ENCODE measurements at places on chromosomes 5 and 9.

DNA sequence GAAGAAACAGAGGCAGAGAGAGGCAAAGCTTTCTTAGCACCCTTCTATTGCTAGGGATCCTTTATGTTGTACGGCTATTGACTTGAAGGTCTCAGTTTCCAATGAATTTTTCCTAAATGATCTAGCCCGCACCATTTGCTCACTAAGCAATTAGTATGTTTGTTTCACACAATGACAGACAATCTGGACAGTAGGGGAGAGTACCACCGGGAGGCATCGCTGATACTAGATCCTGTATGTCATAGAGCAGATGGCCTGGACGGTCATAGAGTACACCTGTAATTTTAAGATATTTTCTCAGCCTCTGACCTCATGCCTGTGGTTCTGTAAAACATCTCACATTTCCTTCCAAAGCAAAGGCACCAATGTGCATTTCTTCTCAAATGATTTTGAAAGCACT, 194.3 kb downstream of the TLE4 start:
- DNase-seq: no peak

DNA sequence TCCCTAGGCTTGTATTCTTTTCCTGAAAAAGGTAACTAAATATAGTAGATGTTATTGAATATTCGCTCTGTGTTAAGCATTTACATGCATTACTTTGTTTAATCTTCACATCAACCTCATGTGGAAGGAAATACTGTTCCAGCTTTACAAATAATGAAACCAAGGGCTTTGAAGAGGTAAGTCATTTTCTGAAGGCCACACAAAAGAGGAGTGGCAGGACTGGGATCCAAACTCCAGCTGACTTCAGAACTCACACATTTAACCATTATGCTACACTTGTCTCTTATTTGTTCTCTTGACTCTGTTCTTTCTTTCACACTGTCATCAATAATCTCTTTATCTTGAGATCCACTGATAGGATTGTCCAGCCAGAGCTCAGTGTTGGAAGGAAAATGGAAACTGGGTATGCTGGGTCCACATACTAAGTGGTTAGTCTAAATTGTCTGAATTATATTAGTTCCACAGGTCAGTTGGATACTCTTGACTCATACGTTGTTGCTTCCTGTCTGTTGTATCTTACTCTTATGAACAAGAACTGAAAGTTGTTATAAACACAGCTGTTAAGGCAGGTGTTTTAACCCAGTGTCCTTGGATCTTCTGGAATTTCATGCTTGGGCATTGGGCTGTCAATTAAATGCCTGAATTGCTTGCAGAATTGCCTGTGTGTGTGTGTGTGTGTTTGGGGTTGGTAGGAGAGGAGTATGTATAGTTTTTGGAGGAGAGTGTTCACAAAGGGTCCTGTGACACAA, 65.6 kb downstream of the TLE4 start:
- DNase-seq: no peak

DNA sequence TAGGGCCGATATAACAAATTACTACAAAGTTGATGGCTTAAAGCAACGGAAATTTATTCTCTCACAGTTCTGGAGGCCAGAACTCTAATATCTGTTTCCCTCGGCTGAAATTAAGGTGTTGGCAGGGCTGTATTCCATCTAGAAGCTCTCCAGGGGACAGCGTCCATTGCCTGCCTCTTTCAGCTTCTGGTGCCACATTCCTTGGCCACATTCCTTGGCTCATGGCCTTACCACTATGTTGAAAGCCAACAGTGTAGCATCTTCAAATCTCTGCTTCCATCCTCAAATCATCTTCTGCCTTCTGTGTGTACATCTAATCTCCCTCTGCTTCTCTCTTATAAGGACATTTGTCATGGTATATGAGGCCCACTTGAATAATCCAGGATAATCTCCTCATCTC, 17.2 kb downstream of the FGF10 start:
- no peak for DNase-seq

DNA sequence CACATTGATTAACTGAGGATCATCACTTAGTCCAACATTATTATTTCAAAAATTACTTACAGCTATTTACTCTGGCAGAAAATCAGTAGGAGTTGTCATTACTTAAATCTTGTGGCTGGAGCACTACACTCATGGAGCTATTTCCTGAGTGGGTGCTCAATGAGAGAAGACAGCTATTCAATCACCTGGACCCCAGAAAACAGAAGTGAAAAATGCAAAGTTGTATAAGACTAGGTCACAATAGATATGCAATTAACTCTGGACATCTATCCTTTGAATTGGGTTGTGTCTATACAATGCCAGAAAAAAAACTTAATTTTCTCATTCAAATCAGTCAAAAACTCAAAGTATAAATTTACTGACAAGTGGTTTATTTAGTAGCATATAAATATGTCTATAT, 340.9 kb downstream of the EFNA5 start:
- DNase-seq: no peak

GRCh38 chr5:53355316-53355715, 125.1 kb upstream of the FST start:
- no peak for DNase-seq

GRCh38 chr5:135833961-135834638, 363 bp upstream of the SLC25A48 start:
- DNase-seq: no peak

DNA sequence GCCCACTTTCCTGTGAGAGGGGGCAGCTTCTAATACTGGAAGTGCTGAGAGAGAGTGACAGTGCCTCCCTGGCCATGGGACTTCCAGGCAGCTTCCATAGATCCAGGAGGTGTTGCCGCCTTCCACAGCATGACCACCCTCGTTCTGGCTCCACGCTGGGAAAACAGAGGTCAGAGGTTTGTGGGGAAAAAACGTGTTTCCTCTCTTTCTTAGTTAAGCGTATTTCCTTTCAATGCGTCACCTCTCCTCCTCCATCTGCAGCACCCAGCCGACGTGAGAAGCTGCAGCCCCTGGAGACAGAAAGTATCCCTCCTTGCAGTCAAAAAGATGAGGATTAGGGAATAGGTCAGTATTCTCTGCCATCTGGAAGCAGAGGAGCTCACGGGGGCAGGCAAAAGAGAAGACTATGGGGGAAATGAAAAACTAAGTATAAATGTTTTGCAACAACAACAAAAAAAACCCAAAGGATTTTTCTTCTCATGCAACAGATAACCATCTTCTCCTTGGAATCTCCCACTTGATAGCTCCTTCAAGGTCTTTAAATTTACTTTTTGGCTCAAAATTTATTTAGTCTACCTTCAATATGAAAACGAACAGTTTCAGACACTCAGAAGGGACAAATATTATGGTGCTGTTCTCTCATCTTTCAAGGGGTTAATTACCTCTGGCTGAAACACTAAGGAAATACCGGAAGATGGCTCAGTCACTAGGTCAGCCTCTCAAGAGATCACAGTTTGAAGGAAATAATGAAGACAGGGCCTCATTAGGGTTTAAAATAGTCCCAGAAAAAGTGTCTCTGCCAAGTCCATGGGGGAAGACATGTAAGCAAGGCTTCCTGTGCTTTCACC, 38.0 kb downstream of the MTMR12 start:
- no peak for DNase-seq

DNA sequence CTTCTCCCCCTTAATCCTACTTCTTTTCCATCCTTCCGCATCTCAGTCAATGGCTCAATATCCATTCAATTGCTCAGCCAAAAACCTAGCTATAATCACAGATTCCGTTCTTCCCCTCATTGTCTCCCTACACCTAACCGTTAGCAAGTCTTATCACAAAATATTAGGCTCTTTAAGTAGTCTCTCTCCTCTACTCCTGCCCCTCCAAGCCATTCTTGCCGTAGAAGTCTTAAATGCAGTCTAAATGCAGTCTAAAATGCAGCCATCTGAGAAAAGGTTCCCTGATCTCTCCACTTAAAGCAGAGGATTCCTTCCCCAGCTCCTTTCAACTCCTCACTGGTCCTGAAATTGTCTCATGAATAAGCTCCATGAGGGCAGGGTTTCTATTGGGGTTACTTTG, 57.8 kb downstream of the ELL2 start:
- DNase-seq: no peak

GRCh38 chr9:123883634-123884033, 46.3 kb downstream of the DENND1A start:
- no peak for DNase-seq

- no peak for DNase-seq
Observed at GRCh38 chr5:6540111-6540827, 91.6 kb downstream of the UBE2QL1 start.

DNA sequence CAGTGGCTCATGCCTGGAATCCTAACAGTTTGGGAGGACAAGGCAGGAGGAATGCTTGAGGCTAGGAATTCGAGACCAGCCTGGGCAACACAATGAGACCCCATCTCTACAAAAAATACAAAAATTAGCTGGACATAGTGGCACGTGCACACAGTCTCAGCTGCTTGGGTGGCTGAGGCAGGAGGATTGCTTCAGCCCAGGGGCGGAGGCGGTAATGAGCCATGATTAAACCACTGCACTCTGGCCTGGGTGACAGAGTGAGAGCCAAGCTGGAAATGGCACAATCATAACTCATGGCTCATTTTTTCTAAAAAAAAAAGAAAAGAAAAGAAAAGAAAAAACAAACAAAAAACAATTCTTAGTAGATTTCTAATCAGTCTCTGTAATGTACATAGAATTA, 446.2 kb downstream of the ELAVL2 start:
- DNase-seq: no peak

DNA sequence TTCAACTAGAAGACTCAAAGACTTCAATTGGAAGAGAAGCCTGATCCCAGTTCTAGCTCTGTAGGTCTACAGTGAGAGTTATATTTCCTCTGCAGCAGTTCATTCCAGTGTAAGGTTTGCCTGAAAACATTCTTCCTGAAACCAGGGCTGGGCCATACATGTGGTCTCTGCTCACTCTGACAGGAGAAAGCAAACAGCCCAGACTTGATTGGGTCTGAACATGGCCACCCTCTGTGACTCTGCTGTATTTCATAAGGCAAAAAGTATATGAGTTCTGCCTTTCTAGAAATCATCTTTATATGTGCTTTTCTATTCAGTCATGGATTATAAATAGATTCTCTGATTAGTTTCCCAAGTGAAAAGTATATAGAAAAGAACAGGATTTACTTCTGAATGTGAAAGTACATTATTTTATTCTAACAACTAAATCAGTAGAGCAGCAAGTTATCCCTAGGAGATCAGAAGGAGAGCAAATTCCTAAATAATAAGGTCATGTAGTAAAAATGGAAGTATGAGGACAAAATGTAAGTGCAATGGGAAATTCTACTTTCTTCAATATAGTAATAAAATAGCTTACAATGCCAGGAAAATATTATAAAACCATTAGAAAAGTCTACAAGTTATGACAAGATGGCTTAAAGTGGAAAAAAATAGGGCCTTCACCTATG, 144.3 kb downstream of the EFNA5 start:
- no peak for DNase-seq

DNA sequence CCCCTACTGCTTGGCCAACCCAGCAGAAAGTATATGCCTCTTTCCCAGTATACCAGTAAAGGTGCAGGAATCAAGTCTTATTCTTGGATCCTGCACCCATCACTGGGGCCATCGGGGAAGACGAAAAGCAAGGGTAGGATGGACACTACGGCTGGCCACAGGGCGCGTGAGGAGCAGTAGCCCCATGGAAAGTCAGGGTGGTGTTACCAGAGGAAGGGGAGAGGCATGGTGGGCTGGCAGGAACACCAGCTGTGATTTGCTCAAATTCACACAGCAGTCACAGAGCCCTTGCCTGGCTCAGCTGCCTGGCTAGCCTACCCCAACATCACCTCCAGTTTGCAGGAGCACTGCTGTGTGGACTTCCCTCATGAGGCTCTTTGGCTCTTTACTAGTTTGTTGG, 34.5 kb upstream of the SAP30L start:
- DNase-seq: no peak

DNA sequence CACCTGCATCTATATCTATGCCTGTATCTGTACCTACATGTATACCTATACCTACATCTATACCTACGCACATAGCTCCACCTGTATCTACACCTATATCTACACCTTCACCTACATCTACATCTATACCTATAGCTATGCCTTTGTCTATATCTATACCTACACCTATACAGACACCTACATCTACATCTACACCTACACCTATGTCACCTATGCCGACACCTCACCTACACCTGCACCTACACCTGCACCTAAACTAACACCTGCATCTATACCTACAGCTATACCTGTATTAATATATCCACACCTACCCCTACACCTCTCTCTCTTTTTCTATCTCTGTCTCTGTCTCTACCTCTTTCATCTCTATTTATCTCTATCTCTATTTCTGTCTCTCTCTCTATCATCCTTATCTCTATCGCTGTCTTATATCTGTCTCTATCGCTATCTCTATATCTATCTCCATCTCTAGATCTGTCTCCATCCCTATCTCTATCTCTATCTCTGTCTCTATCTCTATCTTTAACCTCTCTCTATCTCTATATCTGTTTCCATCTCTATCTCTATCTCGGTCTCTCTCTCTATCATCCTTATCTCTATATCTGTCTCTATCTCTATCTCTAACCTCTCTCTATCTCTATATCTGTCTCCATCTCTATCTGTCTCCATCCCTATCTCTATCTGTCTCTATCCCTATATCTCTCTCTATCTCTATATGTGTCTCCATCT, 37.9 kb downstream of the IRX4 start:
- no peak for DNase-seq

- DNase-seq: peak; percentile 57
Observed at GRCh38 chr9:83981126-83981871, 694 bp downstream of the RMI1 start.

- no peak for DNase-seq
Observed at GRCh38 chr9:9819886-9820285, 792.9 kb downstream of the PTPRD start.

GRCh38 chr9:3783156-3783555, 257.4 kb upstream of the RFX3 start:
- no peak for DNase-seq

DNA sequence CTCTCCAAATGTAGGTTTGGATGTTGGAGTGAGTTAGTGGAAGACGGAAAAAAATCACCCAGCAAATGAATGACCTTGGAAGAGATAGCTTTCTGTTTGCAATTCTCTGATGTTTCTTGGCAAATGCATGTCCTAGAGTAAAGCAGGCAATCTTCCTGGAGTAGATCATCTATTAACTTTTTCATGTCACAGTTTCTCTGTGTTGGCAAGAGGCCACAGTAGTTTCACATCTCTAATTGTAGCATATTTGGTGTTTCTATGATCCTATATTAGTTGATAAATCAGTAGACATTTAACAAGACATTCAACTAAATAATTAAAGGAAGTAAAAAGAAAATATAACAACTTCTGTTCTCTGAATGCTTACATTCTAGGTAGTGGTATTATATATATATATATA, 138.2 kb upstream of the MINAR2 start:
- no peak for DNase-seq

GRCh38 chr5:134463176-134463720, 51.6 kb upstream of the CDKN2AIPNL start:
- DNase-seq: no peak
